Chondrocyte (in vitro differentiated cells): ENCODE measurements at places on chromosomes 7 and 10. TPM values are rescaled to one million over a fixed set of nuclear protein-coding genes. Genes with fewer than 3 reads are reported as not detected.
A peak's percentile ranks its signal among the peaks of the same experiment; 100 is the strongest.

The CTAGE4 gene
- 0.47 TPM in 1 of 3 replicates, not detected in the others for total RNA-seq

The THSD7A gene
- total RNA-seq, result 0.35 to 2.7 TPM in 2 of 3 replicates, not detected in the other

The UCMA gene
- not detected in 3 replicates for total RNA-seq

The FAM131B gene
- 3.0 to 4.0 TPM (median 3.1 TPM) in 3 replicates for total RNA-seq

The ABCB4 gene
- total RNA-seq, result 0.10 to 0.15 TPM in 2 of 3 replicates, not detected in the other

The DCLRE1A gene
- total RNA-seq, result 5.7 to 7.0 TPM (median 6.3 TPM) in 3 replicates

The OPALIN gene
- not detected in 3 replicates for total RNA-seq

The LBX1 gene
- total RNA-seq, result not detected in 3 replicates

The TCERG1L gene
- total RNA-seq, result not detected in 3 replicates

The LIPA gene
- 35.8 to 52.5 TPM (median 44.1 TPM) in 3 replicates for total RNA-seq

The CCDC172 gene
- total RNA-seq, result not detected in 3 replicates

The XRCC2 gene
- total RNA-seq, result 0.95 to 3.5 TPM (median 1.3 TPM) in 3 replicates

The MKX gene
- total RNA-seq, result 19.2 to 28.8 TPM (median 22.1 TPM) in 3 replicates

The FFAR4 gene
- total RNA-seq, result not detected in 3 replicates

DNA sequence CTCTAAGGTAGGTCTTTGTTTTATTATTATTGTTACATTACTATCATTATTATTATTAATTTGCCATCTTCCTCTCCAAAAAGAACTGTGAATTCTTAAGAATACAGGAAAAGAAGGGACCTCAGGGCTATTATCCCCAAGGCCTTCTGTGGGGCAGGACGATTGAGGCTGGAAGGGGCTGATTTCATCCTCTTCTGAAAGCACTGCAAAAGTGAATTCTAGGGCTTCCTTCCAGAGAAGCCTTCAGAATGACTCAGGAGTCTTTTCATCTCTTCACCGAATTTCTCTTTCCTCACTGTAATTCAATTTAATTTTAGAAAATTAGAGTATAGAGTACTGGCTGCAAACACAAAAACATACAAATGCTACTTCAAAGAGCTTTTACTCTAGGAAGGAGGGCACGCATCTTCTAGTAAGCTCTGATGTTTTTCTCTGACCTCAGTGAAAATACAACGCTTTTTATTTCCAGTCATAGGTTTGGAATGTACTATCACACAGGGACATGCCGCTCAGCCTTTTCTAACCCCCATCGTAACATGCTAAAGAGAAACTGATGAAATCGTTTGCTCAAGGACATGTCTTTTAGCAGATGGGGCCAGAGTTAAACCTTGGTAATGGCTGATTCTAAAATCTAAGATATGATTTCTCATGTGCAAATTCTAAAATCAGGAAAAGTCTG is 280.2 kb upstream of the PITRM1 start:
- no peak for DNase-seq

GRCh38 chr10:124283949-124284250 is 134.8 kb downstream of the OAT start:
- DNase-seq, result peak; percentile 41

DNA sequence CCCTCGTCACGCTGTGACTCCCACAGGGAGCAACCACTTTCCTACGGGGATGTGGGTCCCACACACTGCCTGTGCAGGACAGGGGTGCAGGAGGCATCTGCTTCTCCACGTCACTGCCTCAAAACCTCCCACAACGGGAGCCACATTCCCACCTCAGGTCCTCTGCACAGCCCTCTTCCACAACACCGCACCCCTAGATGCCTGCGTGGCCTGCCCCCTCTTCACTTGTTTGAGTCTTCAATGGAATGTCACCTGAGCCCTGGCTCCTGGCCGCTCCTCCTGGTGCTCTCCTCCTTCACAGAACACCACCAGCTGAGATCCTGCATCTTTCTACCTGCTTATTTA is 73.6 kb downstream of the MAD1L1 start:
- no peak for DNase-seq

DNA sequence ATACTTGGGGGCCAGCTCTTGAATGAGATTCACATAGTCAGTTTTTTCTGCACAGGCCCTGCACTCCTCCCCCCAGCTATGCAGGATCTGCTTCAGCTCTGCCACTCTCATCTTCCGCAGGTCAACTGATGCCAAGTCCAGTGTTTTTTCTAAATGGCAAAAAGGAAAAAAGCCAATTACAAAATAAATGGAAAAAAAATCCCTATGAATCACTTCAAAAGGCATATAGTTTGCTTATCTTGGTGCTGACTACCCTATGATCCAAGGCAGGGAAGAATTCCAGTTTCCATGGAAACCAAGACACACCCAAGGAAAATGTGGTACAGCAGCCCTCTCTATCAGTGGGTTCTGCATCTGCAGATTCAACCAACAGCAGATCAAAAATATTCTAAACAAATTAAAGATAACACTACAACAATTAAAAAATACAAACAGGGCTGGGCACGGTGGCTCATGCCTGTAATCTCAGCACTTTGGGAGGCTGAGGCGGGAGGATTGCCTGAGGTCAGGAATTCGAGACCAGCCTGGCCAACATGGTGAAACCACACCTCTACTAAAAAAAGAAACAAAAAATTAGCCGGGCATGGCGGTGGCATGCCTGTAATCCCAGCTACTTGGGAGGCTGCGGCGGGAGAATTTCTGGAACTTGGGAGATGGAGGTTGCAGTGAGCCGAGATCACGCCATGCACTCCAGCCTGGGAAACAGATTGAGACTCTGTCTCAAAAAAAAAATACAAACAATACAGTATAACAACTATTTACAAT is 17.6 kb downstream of the CDNF start:
- no peak for DNase-seq

GRCh38 chr7:29228289-29229011 is 33.9 kb downstream of the CHN2 start:
- DNase-seq, result no peak

- no peak for DNase-seq
Measured at GRCh38 chr7:120547605-120548004, 274.6 kb downstream of the KCND2 start.

GRCh38 chr7:52786174-52786573 is 249.3 kb upstream of the POM121L12 start:
- DNase-seq, result no peak

- peak; percentile 84 for DNase-seq
Measured at GRCh38 chr7:2539031-2539911, 16.1 kb downstream of the BRAT1 start.

DNA sequence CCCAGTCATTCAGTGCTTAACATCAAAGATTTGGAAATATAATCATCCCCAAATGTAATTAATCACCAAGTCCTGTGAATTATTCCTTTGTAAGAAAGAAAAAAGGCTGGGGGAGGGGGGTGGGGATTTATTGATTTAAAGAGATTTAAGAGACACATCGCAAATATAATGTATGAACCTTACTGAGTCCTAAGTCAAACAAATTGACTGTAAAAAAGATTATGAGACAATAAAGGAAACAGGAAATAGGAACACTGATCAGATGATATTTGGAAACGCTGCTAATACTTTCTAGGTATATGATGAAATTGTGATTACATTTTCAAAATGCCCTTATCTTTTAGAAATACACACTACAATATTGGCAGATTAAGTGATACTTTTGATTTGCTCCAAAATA is 92.5 kb downstream of the ATE1 start:
- no peak for DNase-seq

DNA sequence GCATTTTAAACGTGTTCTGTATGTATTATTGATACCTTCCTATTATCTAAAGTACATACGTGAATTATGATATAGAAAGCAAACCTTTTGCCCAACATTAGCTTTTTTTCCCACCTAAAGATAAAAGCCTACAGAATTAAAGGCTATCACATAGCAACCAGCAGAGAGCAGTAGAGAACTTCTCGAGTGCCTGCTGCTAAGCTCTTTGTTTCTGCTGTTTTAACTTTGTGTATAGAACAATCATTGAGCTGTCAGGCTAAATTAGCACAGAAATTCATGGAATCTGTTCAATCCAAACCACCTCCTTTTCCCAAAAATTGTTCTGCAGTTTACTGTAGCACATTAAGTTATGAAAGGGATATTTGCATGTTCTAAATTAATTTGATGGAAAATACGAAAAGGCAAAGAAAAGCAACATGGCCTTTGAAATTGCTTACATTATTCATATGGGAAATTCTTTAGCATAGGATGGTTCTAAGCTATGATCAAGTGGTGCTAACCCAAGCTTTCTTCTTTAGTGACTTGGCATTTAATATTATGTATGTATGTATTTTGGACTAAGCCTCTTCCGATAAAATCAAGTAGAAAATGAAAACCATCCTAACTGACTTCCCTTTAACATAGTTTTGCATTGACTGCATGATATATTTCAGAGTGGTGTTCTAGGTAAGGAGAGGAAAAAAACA is 1288.5 kb downstream of the GATA3 start:
- DNase-seq, result no peak

DNA sequence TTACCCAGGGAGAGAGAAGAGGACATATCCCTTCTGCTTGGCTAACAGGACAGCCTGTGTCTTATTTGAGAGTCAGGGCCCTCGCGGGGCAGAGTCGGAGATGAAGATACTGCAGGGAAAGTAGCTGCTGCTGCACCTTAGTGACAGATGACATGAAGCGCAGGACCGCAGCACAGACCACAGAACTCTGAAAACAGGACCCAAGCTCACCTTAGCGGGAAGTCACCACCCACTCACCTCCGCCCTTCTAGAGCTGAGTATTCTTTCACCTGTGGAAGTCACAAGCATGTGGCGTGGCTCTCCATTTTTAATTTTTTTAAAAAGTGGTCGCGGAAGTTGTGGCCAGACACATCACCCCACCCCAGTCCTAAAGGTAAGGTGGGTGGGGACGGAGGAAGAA is 191.4 kb downstream of the FAM107B start:
- DNase-seq, result no peak

- DNase-seq, result no peak
Measured at GRCh38 chr7:44398511-44398911, 73.1 kb upstream of the CAMK2B start.

GRCh38 chr10:13091801-13092200 is 8.2 kb upstream of the OPTN start:
- DNase-seq, result no peak

DNA sequence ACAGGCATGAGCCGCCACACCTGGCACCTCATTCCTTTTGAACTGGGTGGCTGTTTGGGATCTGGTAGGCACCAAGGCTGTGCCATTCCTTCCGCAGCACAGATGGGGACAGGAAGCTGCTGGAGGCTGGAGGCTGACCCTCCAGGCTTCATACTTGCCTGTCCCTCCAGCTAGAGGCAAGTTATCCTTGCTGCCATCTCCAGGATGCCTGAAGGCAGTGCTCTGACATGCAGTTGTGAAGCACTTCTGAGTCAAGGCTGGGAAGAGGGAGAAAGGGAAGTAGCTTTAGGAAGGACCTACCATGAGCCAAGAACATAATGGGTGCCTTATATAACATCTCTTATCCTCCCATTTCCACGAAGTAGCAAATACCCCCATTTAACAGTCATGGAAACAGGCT is 9.5 kb downstream of the MARVELD1 start:
- no peak for DNase-seq

DNA sequence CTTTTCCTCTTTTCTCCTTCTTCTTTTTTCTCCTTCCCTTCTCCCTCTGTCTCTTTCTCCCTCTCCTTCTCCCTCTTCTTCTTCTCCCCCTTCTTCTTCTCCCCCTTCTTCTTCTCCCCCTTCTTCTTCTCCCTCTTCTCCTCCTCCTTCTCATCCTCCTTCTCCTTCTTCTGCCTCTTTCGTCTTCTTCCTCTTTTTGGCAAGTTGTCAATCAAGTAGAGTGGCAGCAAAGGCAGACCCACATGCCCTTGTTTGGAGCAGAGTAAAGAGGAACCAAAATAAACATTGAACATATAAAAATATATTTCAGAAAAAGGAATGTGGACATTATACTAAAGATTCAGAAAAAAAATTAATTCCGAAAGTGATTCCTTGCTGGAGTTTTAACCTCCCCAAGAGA is 59.6 kb upstream of the ZNF33B start:
- no peak for DNase-seq

GRCh38 chr7:66558201-66558641 is 70.5 kb upstream of the KCTD7 start:
- DNase-seq, result peak; percentile 82

GRCh38 chr7:13179011-13179582 is 491.7 kb downstream of the ARL4A start:
- no peak for DNase-seq

- no peak for DNase-seq
Measured at GRCh38 chr7:51229106-51229537, 87.5 kb downstream of the COBL start.

GRCh38 chr7:3538041-3538440 is 237.0 kb downstream of the SDK1 start:
- no peak for DNase-seq

DNA sequence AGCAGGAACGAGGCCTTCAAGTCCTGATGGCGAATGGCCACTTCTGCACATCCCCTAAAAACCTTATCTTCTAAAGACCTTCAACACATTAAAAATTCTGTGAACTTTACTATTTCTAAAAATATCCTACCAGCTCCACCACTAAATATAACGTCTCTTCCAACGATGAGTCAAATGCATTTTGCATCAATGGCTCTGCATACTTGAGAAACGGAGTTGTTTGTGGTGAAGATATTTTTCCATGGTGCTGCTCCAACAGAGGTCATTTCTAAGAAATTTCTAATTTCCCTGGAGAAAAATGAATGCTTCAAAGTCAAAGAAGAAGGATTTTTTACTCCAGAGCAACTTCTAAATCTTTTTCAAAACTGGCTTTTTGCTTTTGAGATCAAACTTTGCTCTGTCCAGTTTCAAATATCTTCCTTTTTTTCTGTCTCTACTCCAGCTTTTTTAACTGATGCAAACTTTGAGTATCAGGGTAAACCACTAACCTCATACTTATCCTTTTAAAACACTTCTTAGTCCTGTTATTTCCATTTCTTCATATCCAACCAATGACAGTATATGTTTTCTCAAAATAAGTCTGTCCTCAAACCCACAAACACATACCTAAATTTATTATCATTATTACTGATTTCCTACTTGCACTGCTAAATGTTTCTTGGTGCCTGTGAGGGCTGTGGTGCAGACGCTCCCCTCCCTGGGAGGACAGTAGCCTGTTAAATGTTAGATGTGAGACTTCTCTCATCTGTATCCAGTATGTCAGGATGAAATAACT is 258.1 kb downstream of the KLF6 start:
- DNase-seq, result no peak

- no peak for DNase-seq
Measured at GRCh38 chr7:47937711-47938573, 10.3 kb downstream of the PKD1L1 start.

DNA sequence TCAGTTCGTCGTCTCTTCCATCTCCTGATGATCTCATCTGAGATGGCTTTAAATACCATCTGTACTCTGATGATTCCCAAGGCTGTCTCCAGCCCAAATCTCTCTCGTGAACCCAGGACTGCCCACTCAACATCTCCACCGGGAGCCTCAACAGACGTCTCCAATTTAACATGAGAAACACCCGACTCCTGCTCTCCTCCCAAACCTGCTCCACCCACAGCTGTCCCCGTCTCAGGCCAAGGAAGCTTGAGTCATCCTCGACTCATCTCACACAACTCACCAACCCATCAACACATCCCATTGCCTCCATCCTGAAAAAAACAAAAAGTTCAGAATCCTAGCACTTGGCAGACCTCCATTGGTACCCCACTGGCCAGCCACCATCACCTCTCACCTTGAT is 29.7 kb upstream of the CALN1 start:
- no peak for DNase-seq

DNA sequence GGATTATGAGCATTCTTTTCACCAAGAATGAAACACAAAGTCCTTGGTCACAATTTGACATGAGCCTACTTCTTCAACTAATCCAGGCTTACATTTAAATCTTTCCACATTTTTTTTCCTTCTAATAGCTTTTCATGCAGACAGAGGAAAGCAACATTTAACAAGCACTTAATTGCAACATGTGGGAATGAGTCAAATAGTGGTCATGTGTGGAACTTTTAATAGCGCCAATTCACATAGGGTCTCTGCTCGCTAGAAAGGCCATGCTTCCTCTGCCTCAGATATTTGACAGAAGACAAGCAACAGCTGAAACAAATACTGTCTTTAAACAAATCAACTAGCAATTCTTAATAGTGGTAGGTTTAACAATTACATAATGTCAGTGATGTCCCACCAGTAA is 285.9 kb upstream of the ETV1 start:
- DNase-seq, result no peak
